ENCODE measurements at places on chromosomes 3 and 15.

DNA sequence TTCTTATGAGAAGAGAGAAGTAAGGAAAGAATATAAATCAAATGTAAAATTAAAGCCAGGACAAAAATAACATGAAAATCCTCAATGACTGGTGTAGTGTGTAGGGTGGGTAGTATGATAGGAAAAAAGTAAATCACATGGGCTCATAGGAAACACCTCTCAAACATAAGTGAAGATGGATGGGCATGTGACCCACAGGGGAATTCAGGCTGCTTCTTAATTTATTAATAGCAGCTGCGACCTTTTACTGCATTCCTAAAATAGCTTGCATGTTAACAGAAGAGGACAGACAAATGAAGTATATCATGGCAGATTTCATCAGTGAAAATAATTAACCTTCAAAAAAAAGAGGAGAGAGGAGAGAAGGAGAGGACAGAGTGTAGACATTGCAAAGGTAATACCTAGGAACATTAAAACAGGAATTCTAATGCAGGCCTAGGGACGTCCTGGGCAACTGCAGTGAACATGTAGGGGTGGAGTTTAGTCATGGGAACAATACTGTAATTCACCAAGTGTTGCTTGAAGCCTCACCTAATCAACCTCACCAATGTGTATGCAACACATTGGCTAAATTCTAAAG is 132.9 kb downstream of the KCNMB2 start:
- DNase-seq, result peak; percentile 12

DNA sequence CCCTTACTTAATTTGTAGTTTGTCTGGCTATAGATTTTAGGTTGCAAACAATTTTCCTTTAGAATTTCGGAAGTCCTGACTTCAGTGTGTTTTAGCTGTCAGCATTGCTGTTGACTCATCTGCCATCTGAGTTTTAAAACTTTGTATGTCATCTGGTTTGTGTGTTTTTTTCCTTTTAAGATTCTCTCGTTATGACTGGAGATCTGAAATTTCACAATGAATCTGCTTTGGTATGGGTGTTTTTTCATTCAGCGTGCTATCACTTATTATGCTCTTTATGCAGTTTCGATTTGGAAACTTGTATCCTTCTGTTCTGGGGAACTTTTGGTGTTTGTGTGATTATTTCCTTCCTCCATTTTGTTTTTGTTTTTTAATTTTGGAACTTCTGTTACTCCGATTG is 53.7 kb upstream of the ZNF280D start:
- DNase-seq, result no peak

- no peak for DNase-seq
Measured at GRCh38 chr3:36701249-36701572, 63.1 kb downstream of the DCLK3 start.

DNA sequence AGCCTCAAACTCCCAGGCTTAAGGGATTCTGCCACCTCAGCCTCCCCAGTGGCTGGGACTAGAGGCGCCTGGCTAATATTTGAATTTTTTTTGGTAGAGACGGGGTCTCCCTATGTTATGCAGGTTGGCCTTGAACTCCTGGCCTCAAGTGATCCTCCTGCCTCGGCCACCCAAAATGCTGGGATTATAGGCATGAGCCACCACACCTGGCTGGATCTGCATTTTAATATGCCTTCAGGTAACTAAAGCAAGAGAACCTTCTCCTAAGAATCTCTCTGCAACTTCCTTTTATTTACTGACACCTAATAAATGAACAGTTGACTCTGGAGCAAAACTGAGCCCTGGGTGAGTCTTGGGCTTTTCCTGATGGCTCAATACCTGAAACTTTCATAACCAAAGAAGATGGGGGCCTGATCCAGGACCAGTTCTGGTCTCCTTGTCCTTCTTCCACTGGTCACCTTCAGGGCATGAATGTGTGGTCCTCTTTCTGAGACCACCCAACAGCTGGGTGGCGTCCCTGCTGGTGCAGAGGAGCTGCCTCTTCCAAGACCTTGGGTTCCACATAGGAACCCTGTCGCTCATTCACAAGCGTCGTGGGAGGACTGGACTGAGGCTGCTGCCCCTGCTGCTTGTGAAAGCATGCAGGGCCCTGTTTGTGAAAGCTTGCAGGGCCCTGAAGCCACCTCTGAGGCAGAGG is 28.2 kb downstream of the CCR9 start:
- no peak for DNase-seq

DNA sequence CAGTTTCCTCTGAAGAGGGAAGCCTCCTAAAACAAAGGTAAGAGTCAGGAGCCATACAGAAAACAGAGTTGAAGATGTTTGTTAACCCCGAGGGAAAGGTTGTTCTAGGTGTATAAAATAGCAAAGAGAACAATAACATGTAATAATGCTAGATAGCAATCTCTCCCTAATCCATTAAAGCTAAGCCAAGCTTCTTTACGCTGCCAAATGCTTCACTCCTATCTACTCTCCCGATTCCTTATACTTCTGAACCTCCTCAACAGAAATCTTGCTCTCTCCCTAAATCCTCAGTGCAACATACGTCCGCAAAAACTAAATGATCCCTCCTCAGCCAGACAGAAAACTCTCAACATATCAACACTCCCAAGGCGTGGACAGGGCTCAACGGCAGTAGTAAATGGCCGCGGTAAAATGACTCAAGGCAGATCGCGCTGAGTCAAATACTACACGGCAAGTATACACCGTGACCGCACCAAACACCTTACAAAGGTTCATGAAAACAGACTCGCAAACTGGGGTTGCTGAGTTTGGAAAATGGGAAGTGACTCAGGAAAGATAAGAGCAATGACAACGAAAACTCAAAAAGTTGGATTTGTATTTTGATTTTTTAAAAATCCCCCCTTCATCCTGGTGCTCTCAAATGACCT is 682 bp downstream of the CLDND1 start:
- DNase-seq, result peak; percentile 23

DNA sequence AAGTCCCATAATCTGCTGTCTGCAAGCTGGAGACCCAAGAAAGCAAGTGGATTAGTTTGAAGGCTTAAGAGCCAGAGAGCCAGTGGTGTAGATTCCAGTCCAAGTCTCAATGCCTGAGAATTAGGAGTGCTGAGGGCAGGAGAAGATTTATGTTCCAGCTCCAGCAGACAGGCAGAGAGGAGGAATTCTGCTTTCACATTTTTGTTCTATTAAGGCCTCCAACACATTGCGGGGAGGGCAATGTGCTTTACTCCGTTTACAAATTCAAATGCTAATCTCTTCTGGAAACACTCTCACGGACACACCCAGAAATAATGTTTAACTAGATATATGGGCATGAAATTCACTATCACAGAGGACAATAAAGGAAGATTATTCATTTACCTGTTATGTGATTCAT is 54.0 kb downstream of the DPH6 start:
- no peak for DNase-seq

DNA sequence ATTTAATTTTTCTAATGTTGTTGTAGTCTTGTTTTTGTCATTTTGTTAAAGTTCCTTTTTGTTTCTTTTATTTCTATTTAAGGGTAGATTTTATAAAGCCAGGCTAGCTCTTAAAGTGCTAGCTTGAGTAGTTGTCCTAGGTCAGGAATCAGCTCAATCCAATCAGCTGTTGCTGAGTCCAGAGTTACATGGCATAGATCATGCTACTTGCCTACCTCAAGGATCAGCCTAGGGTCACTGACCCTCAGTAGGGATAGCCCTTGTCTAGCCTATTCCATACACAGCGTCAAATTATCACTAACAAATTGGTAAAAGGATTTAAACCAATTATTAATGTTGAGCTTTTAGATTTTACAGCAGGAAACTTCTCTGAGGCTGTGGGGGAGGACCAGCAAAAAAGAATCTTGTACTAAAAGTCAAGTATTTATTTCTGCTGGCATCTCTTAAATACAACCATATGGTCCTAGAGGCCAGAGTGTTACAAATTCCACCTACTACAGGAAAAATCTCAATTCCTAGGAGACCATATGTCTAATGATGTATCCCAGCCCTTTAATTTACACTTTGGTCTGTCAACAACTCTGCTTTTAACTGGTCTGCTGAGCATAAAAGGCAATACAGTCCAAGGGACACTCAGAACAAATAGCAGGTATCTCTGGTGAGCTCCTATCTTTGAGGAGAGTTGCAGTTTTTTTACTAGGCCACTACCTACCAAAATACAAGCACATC is 138.3 kb upstream of the PTPRG start:
- DNase-seq, result peak; percentile 20

DNA sequence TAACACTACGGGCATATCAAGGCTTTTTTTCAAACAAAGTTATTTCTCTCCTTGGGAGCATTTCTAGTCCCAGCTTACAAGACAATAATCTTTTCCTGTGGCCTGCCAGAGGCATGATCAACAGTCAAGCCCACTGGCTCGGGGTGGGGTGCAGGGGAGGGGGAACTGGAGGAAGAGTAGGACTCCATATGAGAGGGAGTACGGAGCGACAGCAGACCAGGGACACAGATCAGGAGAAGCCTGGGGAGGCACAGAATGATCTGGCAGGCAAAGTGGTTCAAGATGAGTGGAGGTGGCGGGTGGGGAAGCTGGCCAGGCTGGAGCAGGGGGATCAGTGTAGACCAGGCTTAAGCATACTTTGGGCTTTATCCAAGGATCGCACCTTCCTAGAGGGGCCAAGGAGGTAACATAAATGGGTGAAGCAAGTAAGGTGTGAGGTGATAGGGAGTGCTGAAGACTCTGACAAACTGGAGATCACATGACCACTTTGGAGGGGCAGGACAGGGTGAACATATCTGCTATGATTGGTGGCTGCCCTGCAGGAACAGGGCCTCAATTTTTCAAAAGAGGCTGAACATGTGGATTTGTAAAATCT is 37.4 kb downstream of the KLF15 start:
- no peak for DNase-seq

GRCh38 chr3:44987332-44987731 is 11.3 kb downstream of the EXOSC7 start:
- no peak for DNase-seq

GRCh38 chr15:29825227-29825626 is 3.0 kb upstream of the TJP1 start:
- DNase-seq, result no peak

GRCh38 chr3:3586843-3587646 is 212.2 kb upstream of the LRRN1 start:
- peak; percentile 35 for DNase-seq

DNA sequence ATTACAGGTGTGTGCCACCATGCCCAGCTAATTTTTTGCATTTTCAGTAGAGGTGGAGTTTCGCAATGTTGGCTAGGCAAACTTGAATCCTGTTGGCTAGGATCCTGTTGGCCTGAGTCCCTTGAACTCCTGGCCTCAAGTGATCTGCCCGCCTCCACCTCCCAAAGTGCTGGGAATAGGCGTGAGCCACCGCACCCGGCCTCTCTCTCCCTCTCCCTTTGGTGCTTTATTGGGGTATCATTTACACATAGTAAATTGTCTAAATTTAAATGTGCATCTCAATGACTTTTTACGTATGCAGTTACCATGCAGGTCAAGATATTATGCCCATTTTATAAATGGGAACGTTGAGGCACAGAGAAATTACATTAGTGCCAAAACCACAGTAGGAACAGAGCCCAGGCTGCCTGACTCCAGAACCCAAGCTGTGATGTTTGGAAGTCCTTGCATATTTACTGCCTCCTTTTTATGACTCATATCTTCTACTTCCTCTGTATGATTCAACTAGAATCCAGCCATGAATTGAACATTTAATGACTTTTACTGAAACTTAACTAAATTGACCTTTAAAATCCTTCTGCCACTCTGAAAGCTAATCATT is 34.0 kb upstream of the RPP14 start:
- peak; percentile 80 for DNase-seq

DNA sequence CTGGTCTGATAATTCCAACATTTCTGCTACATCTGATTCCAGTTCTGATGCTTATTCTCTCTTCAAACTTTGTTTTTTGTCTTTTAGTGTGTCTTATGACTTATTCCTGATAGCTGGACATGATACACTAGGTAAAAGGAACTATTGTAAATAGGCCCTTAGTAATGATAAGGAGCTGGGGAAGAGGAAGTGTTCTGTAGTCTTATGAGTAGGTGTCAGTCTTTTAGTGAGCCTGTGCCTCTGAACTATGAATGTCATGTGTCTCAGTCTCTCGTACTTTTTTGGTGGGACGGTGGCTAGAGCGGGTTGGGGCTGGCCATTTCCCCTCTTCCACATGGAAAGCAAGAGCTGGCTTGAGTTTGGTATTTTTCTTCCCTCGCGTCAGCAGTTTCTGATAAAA is 41.2 kb downstream of the PCCB start:
- no peak for DNase-seq

- no peak for DNase-seq
Measured at GRCh38 chr3:134352031-134352671, 22.1 kb downstream of the AMOTL2 start.

DNA sequence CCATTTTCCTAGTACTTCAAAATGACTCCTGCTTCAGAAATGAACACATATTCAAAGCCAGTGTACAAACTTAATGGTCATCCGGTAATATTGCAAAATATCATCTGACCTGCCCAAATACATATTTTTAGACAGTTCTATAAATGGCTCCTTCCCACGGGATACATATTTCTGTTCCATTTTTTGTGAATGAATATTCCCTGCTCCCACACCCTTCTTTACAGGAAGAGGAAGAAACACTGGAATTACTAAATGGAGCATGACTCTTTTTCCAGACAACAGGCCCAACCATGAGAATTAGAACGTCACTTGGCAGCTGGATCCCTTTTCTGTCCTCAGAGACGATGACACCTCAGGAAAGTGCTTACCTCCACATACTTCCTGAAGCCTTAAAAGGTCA is 38.0 kb upstream of the CBLB start:
- DNase-seq, result peak; percentile 67

GRCh38 chr3:14413381-14414071 is 11.1 kb downstream of the SLC6A6 start:
- peak; percentile 20 for DNase-seq
